Naive B cell (primary cell): ENCODE measurements at places on chromosomes 7 and 10. TPM values are rescaled to one million over a fixed set of nuclear protein-coding genes. Genes with fewer than 3 reads are reported as not detected.

Gene SLC26A3
- not detected for polyA plus RNA-seq

Gene LRRC61
- 25.0 TPM for polyA plus RNA-seq

Gene CACNA2D1
- polyA plus RNA-seq, result not detected

Gene TMEM225B
- 1.1 TPM for polyA plus RNA-seq

Gene UPK3B
- 0.21 TPM for polyA plus RNA-seq

Gene ZPBP
- polyA plus RNA-seq, result not detected

Gene GLUD1
- 101 TPM for polyA plus RNA-seq

Gene NXPH1
- not detected for polyA plus RNA-seq

Gene EXOC6
- 14.1 TPM for polyA plus RNA-seq

Gene CUEDC2
- polyA plus RNA-seq, result 60.9 TPM

Gene LZTS2
- 11.0 TPM for polyA plus RNA-seq

Gene EBLN1
- not detected for polyA plus RNA-seq

Gene GDF2
- polyA plus RNA-seq, result not detected

Gene HABP2
- not detected for polyA plus RNA-seq

Gene CTAGE15
- polyA plus RNA-seq, result not detected

Gene ZNF12
- 15.7 TPM for polyA plus RNA-seq

Gene TRIM73
- 1.4 TPM for polyA plus RNA-seq

Gene EGR2
- 6.5 TPM for polyA plus RNA-seq

Gene SFRP5
- not detected for polyA plus RNA-seq

Gene CLEC2L
- not detected for polyA plus RNA-seq

Gene AKR1D1
- polyA plus RNA-seq, result not detected

Gene ARHGEF35
- 4.0 TPM for polyA plus RNA-seq

Gene SNX10
- polyA plus RNA-seq, result 148 TPM

Gene SEMA4G
- polyA plus RNA-seq, result not detected

Gene BAMBI
- polyA plus RNA-seq, result 0.54 TPM

Gene OR2A12
- not detected for polyA plus RNA-seq

Gene C10orf62
- polyA plus RNA-seq, result not detected

Gene CTAGE4
- polyA plus RNA-seq, result not detected

Gene PNLIP
- polyA plus RNA-seq, result not detected

Gene PON1
- polyA plus RNA-seq, result not detected

Gene KCNIP2
- polyA plus RNA-seq, result 12.9 TPM

Gene BCCIP
- 78.5 TPM for polyA plus RNA-seq

Gene LIPF
- not detected for polyA plus RNA-seq

Gene EVX1
- polyA plus RNA-seq, result not detected

Gene TMEM26
- not detected for polyA plus RNA-seq

Gene PAPOLB
- polyA plus RNA-seq, result not detected

Gene H2BK1
- not detected for polyA plus RNA-seq

Gene ANKRD16
- 5.5 TPM for polyA plus RNA-seq

Gene CYP2C19
- not detected for polyA plus RNA-seq

Gene GNAT3
- polyA plus RNA-seq, result not detected

Gene MRC1
- polyA plus RNA-seq, result not detected

Gene PITX3
- not detected for polyA plus RNA-seq

Gene NPC1L1
- not detected for polyA plus RNA-seq

Gene PTER
- polyA plus RNA-seq, result 16.5 TPM

Gene TMEM184A
- not detected for polyA plus RNA-seq

Gene CCDC146
- polyA plus RNA-seq, result 0.13 TPM

Gene AOAH
- 4.4 TPM for polyA plus RNA-seq

Gene PDE6C
- not detected for polyA plus RNA-seq

Gene SLC25A40
- polyA plus RNA-seq, result 13.9 TPM

Gene PAX4
- polyA plus RNA-seq, result not detected
